ENCODE measurements at places on chromosomes 3 and 15. TPM values are rescaled to one million over a fixed set of nuclear protein-coding genes. Genes with fewer than 3 reads are reported as not detected.

The NR2E3 gene
- not detected for total RNA-seq

The PAQR9 gene
- total RNA-seq = not detected

The ARNT2 gene
- 0.11 TPM for total RNA-seq

The DNAH12 gene
- total RNA-seq = not detected

The MEGF11 gene
- total RNA-seq = not detected

The BMF gene
- 6.6 TPM for total RNA-seq

The UBA7 gene
- 27.7 TPM for total RNA-seq

The GOLGA8F gene
- total RNA-seq = not detected

The MUSTN1 gene
- 0.58 TPM for total RNA-seq

The PTX3 gene
- 0.11 TPM for total RNA-seq

The THRB gene
- not detected for total RNA-seq

The ZNF80 gene
- total RNA-seq = 0.29 TPM

Measured in activated T-cell treated with anti-CD3 and anti-CD28 coated beads, Interleukin-2, amount 50 U/mL, for 4 hours (primary cell).